Hindlimb muscle (tissue), 1 donor: ENCODE measurements at places on chromosomes 2 and 18.

GRCh38 chr2:38409156-38410102 is 32.4 kb upstream of the ATL2 start:
- DNase-seq = peak; percentile 41

- DNase-seq = no peak
Observed at GRCh38 chr18:37442477-37442876, 123.1 kb downstream of the CELF4 start.

- DNase-seq = no peak
Observed at GRCh38 chr2:37379881-37380296, 35.5 kb downstream of the QPCT start.

DNA sequence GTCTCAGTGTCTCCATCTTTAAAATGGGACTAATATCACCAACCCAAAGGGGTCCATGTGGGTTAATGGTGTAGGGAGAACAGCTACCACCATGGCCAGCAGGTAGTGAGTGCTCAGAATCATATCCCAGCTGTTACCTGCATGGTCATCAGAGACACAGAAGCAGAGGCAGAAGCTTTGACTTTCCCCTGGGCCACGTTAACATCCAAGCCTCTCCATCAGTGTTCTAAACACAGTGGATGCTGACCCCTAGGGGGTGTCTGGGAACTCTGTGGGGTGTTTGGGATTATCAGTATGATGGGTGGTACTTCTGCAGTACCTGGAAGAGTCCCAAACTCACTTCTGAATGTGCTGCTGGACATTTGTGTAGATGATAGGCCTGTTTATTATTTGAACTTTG is 93.6 kb downstream of the GYPC start:
- DNase-seq = no peak

- DNase-seq = no peak
Observed at GRCh38 chr2:187627153-187627552, 72.9 kb upstream of the TFPI start.

DNA sequence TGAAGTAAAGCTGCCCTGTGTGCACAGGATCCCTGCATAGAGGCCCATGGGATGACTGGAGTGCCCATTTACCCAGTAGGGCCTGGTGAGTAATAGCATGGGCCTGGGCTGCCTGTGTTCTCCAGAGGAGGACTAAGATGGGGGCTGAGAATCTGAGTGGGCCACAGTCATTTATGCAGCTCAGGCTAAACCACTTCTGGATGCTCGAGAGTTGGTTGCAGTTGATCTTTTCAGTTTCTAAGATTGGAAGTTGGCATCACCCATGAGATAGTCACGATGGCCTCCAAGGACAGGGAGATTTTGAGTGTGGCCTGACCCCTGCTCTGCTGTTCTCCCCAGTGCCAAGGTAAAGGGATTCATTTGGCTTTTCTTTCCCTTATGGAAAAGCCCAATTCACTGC is 179.1 kb upstream of the SPRED2 start:
- DNase-seq = no peak

- DNase-seq = no peak
Observed at GRCh38 chr2:215677481-215677880, 241.6 kb upstream of the FN1 start.

GRCh38 chr2:42569116-42569711 is 782 bp downstream of the MTA3 start:
- peak; percentile 50 for DNase-seq

- DNase-seq = no peak
Observed at GRCh38 chr2:189592353-189592984, 11.9 kb upstream of the SLC40A1 start.

DNA sequence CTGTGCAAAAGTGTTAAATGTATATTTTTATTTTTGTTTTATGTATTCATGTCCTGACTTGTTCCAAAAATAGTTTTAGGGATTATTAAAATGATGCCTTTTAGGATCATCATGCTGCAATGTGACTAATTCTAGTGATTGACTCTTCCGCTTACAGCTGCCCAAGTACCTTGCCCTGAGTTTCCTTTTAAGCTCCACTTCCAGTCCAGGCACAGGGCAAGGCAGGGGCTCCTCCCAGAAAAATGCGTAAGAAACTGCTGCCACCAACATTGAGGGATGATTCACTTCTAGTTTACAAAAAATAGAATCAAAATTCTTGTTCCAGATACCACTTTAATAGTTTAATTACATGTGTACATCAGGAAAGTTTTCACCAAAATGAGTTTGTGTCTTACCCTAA is 116.4 kb downstream of the IRS1 start:
- DNase-seq = no peak

DNA sequence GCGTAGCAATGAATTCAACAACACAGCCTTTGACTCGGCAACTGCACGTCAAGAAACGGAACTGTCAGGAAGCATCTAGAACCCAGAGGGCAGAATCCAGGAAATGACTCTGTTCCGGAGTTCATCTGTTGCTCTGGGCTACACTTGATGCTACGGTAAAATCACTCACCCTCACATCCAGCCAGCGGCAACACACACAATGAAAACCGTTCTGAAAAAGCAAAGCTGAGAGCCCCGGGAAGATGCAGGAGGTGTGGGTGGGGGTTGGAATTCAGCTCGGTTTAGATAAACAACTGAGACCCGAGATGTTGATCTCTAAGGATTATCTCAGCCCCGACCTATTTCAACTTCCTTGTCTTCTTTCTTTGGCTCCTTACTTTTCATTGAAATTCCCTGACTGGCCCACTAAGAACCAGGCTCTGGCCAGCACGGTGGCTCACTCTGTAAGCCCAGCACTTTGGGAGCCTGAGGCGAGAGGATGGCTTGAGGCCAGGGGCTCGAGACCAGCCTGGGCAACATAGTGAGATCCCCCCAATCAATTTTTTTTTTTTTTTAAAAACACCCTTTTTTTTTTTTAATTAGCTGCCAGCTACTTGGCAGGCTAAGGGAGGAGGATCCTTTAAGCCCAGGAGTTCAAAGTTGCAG is 13.3 kb upstream of the RAB17 start:
- DNase-seq = peak; percentile 66

GRCh38 chr2:201008296-201008829 is 44.9 kb upstream of the ORC2 start:
- DNase-seq = no peak

GRCh38 chr2:164714471-164714870 is 93.2 kb upstream of the GRB14 start:
- no peak for DNase-seq

DNA sequence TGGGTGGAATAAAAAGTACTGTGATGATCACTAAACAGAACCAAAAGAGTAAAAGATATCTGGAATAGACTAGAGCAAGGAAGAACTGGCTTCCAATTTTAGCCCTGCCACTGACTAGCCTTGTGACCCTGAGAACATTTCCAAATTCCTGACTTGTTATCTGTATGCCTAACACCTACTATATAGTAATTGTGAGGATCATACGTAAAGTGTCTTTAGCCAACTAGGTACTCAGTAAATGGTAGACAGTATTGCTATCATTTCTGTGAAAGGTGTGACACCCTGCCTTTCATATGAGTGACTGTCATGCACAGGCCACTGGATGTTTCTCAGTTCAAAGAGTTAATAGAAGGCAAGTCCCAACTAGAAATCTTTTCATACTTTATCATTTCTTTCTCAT is 29.8 kb downstream of the CYTIP start:
- DNase-seq = no peak

DNA sequence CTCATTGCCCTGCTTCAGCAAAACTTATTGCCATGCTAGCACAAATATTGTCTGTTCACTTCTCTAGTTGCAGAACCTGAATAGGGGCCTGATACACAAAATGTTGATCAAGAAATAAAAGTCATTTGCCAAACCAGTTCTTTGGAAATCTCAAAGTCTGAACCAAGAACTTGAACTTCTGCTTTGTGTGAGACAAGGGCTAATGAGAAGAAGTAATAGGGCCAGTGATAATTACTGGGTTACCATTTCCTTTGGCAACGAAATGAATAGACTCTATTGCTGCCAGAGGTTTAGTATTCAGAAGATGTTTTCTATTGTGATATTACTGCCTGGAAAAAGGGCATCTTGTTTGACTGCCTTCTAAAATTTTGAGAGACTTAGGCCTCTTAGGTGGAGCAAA is 35.0 kb downstream of the TMEFF2 start:
- DNase-seq = no peak

DNA sequence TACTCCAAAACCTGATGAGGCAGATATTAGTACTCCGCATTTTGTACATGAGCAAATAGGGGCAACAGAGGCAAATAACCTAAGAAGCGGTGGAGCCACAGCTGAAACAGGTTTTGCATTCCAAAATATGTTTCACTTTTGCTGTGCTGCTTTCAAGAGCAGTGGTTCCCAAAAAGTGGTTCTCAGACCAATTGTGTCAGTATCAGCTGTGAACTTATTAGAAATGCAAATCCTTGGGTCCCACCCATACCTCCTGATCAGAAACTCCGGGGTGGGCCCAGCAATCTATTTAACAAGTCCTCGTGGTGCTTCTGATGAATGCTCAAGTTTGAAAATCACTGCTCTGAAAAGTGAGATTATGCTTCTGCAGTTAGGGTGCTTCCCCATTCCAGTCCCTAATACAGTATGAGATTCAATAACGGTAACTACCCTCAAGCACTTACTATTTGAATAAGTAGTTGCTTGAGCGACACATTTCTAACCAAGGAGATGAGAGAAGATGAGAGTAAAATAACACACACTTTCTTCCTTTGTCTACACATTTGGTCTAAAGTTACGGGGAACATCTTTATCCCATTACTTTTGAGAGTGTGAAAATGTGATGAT is 17.8 kb upstream of the TCF4 start:
- DNase-seq = no peak

DNA sequence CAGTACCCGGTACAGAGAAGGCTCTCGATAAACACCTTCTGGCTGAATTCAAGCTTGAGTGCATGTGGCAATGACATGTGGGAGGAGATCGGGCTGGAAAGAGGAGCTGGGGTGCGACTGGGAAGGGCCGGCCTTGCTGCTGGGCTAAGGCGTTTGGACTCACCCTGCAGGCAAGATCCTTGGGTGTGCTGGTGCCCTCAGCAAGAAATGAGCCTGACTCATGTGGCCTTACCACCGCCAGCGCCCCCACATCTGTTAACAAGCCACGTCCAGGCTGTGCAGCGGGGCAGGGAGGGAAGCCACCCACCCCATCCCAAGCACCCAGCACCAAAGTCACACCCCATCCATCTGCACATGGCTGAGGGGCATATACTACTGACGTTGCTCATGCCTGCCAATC is 1.3 kb downstream of the HS1BP3 start:
- no peak for DNase-seq

- no peak for DNase-seq
Observed at GRCh38 chr2:75431763-75432162, 129.0 kb downstream of the EVA1A start.
